ENCODE measurements at places on chromosomes 16 and 17. TPM values are rescaled to one million over a fixed set of nuclear protein-coding genes. Genes with fewer than 3 reads are reported as not detected.

Gene TBC1D28
- not detected for total RNA-seq

Gene PRAC2
- not detected for total RNA-seq

Gene HIGD1B
- 10.3 TPM for total RNA-seq

Gene CACNG1
- not detected for total RNA-seq

Gene CRYM
- total RNA-seq = 105 TPM

Gene SOX8
- total RNA-seq = 1.8 TPM

GRCh38 chr16:77273-77806 lies 685 bp upstream of the MPG start:
- peak; percentile 84 for DNase-seq

DNA sequence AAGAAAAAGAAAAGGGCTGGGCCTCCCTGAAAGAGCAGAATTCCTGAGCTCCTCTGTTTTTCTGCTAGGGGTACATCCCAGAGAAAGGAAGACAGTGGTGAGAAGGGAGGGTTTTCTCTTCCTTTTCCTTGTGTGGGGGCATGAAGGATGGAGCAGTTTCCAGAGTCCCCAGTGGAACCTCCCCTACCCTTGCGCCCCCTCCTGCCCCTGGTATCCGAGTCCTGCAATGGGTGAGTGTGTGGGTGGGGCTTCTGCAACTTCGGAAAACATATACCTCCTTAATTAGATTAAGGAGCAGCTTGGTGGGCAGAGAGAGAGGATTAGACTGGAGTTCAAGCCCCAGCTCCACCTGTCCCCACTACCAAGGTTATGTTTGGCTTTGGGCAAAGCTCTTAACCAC lies 5.4 kb upstream of the GIP start:
- DNase-seq = no peak

DNA sequence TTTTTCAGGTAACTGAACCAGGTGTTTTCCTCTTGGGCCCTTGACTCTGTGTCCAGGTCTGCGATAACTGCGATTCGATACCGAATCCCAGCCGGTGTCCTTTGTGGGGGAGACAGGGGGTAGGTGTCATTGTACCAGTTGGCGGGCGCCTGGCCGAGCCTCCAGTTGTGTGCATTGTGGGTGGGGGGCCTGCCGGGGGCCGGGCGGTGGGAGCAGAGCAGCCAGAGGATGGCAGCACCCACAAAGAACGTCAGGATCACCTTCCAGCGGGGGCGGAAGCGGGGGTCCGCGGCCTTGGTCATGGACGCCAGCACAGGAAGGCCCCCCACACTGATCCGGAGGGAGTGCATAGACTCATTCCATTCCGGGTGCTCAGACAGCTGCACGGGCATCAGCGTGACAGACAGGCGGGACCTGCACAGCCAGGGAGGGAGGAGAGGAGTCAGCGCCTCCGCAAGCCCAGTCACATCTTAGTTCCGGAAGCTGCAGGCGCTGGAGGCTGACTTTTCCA lies 12.3 kb downstream of the CANT1 start:
- DNase-seq = peak; percentile 44

DNA sequence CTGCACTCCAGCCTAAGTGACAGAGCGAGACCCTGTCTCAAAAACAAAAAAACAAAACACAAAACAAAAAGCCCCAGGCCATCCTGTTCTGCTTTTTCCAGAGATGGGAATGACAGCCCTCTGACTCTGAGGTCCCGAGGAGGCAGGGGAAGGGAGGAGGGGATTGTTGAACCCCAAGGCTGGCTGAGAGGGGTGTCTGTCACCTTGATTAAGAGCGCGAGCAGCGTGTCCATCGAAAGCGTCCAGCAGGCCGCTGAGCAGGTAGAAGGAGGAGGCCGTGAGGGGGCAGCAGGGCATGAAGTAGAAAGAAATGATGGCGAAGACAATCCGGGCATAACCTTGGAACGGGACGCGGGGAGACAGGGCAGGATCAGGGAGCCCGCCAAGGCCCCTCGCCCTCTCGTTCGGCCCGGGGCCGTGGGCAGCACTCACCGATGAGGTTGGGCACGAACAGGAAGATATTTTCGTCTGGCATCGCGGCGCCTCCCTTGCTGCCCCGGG lies 593 bp downstream of the CDIPT start:
- no peak for DNase-seq

DNA sequence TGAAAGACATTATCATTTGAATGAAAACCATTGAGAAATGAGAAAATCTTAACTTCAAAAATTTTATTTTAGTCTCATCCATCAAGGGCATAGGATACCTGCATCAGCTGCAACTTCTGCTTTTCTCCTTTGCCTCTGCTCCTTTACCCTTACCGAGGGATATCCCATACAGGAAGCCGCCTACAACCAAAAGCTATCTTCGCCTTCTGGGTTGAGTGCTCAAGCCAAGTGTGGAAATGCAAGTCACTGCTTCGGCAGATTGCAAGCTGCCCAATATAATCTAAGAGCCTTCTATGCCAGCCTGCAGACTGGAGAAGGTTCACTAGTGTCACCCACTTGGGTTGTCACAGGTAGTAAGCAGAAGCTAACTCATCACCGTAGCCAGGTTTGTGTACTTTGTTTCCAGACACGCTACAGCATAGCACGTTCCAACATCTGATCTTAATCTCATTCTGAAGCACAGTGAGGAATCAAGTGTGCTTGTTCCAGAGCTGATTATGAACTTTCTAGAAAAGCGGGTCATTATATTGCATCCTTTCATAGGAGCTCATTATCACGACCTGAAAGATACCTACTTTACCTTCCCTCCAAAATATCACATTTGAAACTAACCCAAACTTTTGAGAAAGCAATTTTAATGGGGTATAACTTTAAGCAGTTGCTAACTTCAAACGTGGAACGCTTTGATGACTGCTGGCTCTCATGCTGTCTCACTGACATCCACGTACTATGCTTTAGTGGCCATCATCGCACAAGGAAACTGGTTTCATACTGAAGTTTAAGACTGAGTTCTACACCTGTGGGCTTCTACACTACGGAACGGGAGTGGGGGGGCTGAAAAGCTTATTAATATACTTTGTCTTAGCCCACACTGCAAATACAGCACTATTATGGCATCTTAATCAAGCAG lies 8.0 kb upstream of the UNK start:
- no peak for DNase-seq

- peak; percentile 88 for DNase-seq
Observed at GRCh38 chr17:49227436-49228261, 2.9 kb downstream of the PHOSPHO1 start.

DNA sequence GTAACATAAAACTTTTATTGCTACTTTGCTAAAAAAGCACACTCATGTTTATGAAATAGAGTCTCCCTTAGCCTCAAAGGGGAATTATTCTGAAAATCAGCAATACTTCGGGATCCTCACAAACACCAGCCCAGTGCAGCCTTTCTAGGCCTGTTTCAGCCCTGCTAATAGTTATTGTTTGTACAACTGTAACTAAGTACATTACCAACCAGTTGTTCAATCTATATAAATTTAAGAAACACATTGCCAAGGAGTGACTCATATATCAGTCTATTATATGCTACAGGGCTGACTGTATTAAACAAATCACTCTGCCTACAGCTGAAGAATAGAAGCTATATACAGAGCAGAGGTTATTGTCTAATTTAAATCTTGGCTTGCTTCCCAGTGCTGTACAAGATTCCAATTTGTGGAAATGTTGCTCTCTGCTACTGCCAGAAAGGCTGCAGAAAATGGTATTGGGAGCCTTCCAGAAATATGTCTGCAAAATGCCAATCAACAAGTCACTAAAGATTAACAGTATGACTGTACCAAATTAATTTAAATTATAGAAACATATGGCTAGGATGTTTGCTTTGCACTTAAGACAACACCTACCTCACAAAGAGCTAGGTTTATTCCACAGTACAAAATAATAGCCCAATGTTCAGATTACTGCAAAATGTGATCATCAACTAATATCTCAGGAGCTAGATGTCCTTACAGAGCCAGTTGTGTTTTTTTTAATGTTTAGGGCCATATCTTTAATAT lies 49.7 kb downstream of the TOX3 start:
- no peak for DNase-seq

DNA sequence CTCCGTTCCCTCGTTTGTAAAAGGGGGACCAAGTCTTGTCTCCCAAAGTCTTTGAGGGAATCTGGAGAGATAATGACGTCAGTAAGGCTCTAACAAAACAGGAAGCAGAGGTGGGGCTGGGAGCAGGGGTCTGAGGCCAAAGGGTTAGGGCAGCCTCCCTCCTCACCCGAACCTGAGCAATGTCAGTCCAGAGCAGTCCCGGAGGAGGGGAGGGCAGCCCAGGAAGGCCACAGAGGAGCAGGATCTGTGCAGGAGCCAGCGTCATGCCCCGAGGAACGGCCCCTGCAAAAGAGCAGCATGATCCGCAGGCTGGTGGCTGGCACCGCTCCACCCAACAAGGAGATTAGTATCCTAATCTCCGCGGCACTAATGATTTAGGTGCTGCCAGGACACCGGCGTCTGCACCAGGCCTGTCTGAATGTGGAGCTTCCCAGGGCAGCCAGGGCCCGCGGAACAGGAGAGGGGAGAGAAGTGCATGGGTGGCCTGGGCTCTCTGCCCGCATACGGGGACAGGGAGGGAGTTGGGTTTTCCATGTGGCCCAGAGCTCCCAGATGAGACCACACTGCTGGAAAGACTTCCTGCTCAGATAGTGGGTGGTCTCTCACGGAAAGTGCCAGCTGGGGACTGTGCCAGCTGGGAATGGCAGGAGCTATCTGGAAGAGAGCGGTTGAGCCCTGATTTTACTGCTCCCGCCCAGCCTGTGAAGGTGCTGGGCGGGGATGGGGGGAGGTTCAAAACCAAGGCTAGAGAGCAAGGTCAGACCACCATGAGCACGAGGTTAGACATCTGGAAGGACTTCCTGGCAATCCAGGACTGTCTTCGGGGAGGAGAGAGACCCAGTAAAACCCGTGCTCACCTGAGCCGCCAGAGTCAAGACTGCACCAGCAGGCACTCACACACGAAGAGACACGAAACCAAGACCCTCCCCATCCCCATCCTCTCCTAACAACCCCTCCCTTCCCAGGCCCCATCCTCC lies 11.0 kb upstream of the KRT17 start:
- DNase-seq = no peak

DNA sequence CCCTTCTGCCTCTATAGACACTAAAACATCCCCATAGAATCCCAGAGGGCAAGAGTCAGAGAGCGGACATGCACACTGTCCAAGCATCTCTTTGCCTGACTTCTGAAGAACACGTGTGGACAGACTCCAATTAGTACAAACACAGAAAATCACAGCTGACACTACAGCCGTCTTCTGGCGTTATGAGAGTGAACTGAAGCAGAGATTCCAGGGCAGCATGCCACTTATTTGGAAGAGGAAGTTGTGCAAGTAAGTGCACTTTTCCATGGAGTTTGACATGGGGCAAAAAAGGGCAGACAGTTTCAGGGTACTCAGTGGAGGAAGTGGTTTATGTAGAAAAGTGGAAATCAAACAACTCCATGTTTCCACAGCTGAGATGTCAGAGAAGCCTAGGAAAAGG lies 16.8 kb upstream of the ZNF287 start:
- no peak for DNase-seq

- DNase-seq = no peak
Observed at GRCh38 chr16:88993166-88993761, 16.3 kb upstream of the CBFA2T3 start.

- DNase-seq = no peak
Observed at GRCh38 chr17:27153005-27153404, 140.9 kb upstream of the WSB1 start.

DNA sequence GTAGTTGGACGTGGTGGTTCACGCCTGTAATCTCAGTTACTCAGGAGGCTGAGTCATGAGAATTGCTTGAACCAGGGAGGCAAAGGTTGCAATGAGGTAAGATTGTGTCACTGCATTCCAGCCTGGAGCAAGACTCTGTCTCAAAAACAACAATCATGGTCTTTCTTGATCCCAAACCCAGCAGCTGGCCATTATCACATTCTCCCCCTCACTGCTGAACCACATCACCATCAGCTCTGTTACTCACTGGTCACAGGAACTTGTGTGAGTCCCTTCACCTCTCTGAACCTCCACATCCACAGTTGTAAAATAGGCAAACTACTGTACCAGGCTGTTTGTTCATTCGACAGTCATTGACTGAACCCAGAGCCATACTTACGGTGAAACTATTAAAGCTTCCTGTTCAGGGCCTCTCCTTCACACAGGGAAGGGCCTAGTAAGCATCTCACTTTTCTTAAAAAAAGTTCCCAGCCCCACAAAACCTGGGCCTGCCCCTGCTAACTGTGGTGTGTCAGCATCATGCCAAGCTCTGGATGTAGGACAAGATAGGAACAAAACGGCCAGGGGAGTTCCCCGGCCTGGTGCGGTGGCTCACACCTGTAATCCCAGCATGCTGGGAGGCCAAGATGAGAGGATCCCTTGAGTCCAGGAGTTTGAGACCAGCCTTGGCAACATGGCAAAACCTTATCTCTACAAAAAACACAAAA lies 104.7 kb downstream of the COPRS start:
- no peak for DNase-seq

DNA sequence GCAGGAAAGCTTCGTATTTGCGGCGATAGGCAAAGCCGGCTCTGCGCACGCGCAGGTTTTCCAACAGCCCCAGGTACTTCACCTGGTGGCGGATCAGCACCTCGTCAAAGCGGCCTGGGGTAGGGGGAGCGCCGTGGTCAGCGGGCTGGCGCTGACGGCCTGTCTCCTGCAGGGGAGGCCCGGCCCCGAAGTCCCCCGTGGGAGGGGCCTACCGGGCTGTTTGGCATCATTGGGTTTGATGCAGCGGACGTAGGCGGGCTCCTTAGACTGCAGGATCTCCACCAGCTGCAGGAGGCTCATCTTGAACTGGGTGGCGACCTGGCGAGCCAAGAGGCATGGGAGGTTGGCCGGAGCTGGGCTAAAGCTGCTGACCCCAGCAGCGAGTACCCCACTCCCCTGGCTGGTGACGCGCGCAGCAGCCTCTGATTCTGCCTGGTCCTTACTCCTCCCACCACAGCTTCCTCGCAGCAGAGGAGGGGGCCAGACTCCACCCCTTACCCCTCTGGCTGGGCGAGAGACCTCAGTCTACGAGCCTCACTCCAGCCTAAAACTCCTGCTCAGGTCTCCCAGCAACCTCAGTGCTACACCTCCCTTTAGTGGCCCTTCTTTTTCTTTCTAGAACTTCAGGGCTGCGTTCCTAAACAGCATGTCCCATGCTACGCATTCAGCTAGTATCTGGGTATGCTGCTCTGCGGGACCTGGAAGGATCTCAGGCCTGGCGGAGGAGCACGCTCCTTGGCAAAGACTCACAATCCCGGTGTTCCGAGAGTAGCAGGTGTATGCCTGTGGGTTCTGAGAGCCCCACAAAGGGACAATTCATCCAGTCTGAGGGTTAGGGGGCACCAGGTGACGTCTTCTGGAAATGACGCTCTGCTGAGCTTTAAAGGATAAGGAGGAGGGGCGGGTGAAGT lies 16.1 kb upstream of the CRK start:
- DNase-seq = no peak

DNA sequence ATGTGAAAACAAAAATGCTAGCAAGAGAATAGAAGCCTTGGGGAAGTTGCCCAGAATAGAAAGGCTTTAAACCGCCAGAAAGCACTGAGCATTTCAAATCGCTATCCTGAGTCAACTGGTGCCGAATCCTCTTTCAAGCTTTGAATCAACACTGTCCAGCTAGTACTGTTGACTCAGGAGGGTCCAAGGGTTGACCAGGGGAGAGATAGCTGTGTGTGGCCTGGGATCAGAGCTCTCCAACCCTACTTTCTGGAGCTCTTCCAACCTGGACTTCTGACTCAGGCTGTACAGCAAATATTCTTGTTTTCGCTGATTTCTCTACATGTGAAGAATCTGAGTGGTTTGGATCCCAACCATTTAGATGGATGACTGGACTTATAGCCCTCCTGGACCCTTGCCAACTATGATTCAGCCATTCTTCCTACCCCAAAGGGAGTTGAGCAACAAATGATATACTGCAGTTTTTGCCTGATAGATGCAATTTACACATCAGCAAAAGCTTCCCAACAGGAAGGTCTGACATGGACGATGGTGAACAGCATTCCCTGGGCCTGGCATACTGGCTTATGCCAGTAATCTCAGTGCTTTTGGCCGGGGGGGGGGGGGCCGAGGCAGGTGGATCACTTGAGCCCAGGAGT lies 154.0 kb upstream of the SDK2 start:
- DNase-seq = peak; percentile 17

Measured in cardiac septum (tissue), 1 donor.